Neuronal stem cell (in vitro differentiated cells): ENCODE measurements at places on chromosomes 6 and 20.

GRCh38 chr20:43046966-43047365, 142.7 kb downstream of the PTPRT start:
- no peaks in the 10 kb centered on the region for H3K36me3 ChIP-seq
- H3K27me3 ChIP-seq = no peaks in the 10 kb centered on the region
- H3K4me1 ChIP-seq = peaks cover 2% of the 10 kb centered on the region

DNA sequence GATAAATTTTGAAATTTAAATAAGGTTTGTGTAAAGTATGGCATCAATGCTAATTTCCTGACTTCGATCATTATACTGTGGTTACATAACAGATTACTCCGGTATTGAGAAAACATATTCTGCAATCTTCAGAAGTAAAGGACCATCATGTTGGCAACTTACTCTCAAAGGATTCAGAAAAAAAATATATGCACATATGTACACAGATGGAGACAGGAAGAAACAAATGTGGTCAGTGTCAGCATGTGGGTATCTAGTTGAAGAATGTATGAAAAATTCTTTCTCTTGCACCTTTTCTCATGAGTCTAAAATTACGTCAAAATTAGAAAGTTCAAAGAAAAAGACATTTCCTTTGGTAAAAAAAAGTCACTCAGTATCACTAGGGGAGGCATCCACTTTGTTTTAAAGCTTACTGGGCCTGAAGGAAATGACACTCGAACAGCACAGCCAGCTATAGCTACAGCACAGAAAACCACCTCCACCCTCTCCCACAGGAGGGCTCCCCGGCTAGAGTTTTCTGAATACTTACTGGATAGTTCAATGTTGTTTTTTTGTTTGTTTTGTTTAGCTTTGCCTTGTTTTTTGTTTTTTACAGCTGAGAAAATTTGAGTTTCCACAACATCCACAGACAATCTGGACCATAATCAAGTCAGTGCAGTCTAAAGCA, 317.2 kb upstream of the AGPAT4 start:
- no peak overlapping the region for H3K4me3 ChIP-seq
- H3K27ac ChIP-seq = no peak overlapping the region
- no peaks in the 10 kb centered on the region for H3K27me3 ChIP-seq
- DNase-seq = no peak
- H3K4me1 ChIP-seq = no peaks in the 10 kb centered on the region

GRCh38 chr6:20811109-20811761, 277.0 kb downstream of the CDKAL1 start:
- H3K36me3 ChIP-seq = no peaks in the 10 kb centered on the region
- DNase-seq = peak; percentile 55
- H3K4me3 ChIP-seq = no peak overlapping the region
- no peak overlapping the region for H3K27ac ChIP-seq

DNA sequence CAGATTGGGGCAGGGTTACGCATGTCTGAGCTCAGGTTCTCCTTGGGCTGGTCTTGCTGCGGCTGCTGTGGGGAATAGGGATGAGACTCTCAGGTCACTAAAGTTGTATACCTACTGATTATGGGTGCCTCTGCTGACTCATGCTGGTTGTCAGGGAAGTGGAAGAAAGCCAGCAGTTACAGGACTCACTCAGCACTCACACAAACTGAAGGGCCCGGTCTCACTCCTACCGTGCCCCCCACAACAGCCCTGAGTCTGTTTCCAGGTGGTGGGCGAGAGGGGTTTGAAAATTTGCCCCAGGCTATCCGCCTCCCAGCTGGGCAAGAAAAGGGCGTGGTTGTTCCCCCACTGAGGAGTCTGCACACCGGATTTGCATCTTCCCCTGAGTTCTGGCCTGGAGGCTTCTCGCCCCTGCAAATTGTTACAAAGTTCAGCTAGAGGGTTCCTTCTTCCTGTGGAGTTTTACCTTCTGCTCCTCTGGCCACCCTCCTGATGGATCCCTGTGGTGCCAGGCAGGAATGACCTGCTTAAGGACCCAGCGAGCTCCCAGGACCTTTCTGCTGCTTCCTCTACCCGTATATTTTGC, 659.2 kb downstream of the HDGFL1 start:
- H3K36me3 ChIP-seq = no peaks in the 10 kb centered on the region
- no peak overlapping the region for H3K4me3 ChIP-seq
- H3K27me3 ChIP-seq = no peaks in the 10 kb centered on the region
- no peak overlapping the region for H3K27ac ChIP-seq
- DNase-seq = no peak

DNA sequence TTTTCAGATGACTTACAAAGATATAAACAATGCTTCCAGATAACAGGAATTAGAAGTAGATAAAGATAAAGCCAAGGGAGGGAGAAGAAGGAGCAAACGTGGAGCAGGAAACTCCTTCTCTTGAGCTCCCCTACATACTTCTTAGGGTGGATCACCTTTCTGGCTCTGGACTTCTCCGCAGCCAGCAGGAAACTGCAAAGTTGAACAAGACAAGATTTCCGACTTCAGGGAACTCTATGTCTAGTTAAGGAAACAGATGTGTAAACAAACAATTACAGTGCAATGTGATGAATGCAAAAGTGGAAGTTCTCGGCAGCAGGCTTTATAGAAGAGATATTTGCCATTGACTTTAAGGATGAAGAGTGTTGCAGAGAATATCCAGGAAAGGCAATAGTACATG, 134.0 kb upstream of the MARCKS start:
- no peak overlapping the region for H3K27ac ChIP-seq
- no peak for DNase-seq
- H3K36me3 ChIP-seq = no peaks in the 10 kb centered on the region
- no peaks in the 10 kb centered on the region for H3K4me1 ChIP-seq
- H3K4me3 ChIP-seq = no peak overlapping the region

- no peak overlapping the region for H3K27ac ChIP-seq
- no peak for DNase-seq
- H3K4me3 ChIP-seq = no peak overlapping the region
Measured at GRCh38 chr6:8387942-8388437, 47.4 kb downstream of the SLC35B3 start.

DNA sequence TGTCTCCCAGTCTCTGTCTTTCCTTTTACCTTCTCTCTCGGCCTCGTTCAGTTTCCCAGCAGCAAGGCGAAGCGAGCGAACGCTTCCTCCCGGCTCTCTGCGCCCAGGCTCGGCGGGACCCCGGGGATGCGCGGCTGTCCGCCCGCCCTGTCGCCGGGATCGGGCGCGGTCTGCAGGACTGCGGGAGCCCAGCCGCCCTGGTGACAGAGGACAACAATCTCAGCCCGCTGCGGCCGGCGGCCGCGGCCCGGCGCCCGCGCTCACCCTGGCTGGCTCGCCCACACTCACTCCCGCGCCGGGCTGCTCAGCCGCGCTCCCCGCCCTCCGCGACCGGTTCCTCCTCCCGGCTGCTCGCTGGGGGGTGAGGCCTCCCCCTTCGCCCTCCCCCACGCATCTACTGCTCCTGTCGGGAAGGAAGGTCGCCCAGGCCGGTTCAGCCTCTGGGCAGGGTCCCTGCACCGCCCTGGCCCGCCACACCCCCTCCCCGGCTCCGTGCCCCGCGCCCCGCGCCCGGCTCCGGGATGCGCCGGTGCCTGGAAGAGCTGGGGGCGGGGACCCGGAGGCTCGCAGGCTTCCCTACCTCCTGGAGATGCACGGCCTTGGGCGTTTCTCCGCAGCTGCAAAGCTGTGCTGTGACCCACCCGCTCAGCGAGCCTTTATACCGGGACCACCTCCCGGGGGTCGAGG, 410 bp downstream of the SYNE1 start:
- peaks cover 27% of the 10 kb centered on the region for H3K27me3 ChIP-seq
- no peak overlapping the region for H3K27ac ChIP-seq
- peak overlapping the region; percentile 90 for H3K4me3 ChIP-seq
- H3K36me3 ChIP-seq = no peaks in the 10 kb centered on the region

DNA sequence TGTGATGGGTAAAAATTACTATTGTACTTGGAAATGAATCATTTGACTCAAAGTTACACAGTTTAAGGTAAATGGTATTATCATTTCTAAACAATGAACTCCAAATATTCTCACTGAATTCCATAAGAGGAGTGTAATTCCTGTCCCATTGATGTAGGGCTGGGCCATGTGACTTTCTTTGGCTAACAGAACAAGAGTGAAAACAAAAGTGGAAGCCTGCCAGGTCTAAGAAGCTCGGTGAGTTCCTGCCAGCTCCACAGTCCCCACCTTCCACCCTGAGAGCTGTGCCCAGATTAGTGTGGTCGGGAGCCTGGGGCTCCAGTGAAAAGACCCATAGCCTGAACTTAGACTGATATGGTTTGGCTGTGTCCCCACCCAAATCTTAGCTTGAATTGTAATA, 24.6 kb downstream of the TBXT start:
- H3K4me1 ChIP-seq = no peaks in the 10 kb centered on the region
- H3K27me3 ChIP-seq = no peaks in the 10 kb centered on the region
- H3K27ac ChIP-seq = no peak overlapping the region
- H3K4me3 ChIP-seq = no peak overlapping the region
- no peak for DNase-seq
